CD4-positive, alpha-beta T cell treated with Interleukin-15 for 1 hour (primary cell): ENCODE measurements at places on chromosomes 2 and 18.
A peak's percentile ranks its signal among the peaks of the same experiment; 100 is the strongest.

DNA sequence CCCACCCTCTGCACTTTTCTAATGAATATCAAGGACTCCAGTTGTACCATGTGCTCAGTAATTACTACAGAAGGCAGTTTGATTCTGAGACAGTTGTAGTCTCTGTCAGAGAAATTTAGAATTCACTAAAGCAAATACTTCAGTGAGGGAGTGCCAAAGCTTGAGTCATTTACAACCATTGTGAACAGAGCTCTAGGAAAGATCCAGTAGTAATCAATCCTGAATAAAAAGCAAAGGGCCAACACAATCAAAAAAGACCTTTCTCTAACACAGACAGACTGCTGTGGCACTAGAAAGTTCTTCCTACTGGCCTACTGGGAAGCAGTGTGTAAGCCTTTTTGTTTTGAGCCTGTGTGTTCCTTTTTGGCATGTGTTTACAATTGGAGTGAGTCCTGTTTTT lies 135.6 kb upstream of the UNC80 start:
- DNase-seq, result no peak

GRCh38 chr18:28132084-28132483 lies 44.8 kb downstream of the CDH2 start:
- no peak for DNase-seq

DNA sequence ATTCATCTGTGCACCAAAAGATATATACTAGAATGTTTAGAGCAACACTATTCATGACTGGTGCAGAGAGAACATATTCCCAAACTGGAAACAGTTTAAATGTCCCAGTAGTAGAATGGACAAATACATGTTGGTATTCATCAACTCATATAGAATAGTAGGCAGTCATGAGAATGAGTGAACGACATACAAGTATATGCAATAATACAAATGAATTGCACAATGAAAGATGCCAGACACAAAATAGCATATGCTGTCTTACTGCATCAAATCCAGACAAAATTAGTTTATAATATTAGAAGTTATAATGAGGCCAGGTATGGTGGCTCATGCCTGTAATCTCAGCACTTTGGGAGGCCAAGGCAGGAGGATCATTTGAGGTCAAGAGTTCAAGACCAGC lies 8.3 kb upstream of the PRKAG3 start:
- DNase-seq, result no peak

DNA sequence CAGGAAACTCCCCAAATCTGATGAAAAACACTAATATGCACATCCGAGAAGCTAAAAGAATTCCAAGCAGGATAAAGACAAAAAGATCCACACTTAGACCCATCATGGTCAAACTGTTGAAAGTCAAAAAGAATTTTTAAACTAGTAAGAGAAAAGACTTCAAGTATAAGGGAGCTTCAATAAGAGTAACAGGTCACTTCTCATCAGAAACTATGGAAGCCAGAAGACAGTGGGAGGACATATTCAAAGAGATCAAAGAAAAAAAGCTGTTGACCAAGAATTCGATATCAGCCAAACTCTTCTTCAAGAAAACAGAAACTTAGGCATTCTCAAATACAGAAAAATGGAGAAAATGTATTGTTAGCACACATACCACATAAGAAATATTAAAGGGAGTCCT lies 50.4 kb downstream of the ZC3H8 start:
- no peak for DNase-seq

DNA sequence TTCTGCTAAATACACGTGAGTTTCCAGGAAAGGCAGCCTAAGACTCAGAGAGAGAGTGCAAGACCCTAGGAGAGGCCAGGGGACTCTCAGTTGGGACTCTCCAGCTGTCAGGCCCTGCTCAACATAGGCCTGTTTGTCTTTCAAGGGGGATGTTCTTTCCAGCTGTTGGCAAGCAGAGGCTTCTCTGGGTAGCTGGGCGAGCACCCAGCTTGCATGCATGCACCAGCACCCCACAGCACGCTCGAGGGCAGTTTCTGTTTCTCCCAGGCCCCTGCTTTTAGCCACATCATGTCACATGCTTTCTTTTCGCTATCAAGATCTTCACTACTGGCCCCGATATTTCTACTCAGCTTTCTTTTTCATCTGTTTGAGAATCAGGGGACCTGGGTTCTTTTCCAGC lies 479.3 kb upstream of the HS6ST1 start:
- no peak for DNase-seq

- DNase-seq, result no peak
These were observed 889 bp downstream of the ZC3H15 start for GRCh38 chr2:186486651-186487647.

- no peak for DNase-seq
These were observed 23.1 kb downstream of the DDX1 start for GRCh38 chr2:15614545-15615300.

DNA sequence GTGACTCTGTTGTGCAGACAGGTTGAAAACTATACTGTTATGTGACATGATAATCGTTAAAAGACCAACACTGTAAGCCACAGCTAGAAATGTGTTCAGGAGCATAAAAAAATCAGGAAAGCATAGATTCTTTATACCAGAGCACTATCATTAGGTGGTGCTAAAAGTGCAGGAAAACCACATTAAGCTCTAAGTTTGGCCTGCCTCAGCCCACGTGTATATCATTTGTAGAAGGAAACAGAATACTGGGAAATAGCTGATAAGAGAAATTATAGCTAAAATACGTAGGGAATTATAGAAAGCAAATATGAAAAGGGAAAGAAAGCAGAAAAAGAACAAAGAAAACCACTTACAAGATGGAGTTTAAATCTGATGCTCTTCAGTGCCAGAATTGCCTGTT lies 26.5 kb upstream of the C2orf74 start:
- DNase-seq, result no peak

DNA sequence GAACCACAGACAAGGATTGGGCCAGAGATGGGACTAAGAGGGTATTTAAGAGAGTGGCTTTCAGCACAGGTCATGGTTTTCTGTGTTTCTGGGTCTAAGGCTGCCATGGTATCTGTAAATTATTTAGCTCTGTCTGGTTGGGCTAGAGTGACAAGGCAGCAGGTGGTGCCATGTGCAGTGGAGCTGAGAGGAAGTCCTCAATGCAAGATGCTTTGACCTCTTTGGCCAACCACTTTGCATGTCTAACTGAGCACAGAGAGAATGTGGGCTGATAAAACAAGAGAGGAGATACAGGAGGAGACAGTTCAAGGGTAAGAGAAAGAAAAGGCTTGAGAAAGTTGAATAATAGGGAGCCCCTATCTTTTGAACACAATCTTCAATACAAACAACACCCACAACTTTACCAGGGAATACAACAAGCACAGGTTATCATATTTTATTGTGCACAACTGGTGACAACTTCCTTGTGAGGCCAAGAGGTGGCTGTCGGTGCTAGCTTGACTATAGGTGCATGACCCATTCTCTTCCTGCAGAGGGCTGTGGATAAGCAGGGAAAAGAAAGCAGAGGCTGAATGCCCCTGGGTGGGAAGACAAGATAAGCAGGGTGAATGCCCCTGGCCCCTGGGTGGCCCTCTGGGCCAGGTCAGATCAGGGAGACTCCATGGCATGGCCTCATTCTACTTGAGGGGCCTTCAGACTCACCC lies 12.3 kb downstream of the FLACC1 start:
- no peak for DNase-seq

- peak; percentile 30 for DNase-seq
These were observed 105.5 kb downstream of the ZEB2 start for GRCh38 chr2:144414324-144414845.

GRCh38 chr2:127884436-127884835 lies 1.3 kb downstream of the AMMECR1L start:
- no peak for DNase-seq

- no peak for DNase-seq
These were observed 445.0 kb downstream of the XIRP2 start for GRCh38 chr2:167333245-167333644.

- DNase-seq, result no peak
These were observed 4.3 kb downstream of the UGT1A9 start for GRCh38 chr2:233676046-233676445.

- DNase-seq, result no peak
These were observed 148.2 kb upstream of the GLI2 start for GRCh38 chr2:120587279-120587996.

DNA sequence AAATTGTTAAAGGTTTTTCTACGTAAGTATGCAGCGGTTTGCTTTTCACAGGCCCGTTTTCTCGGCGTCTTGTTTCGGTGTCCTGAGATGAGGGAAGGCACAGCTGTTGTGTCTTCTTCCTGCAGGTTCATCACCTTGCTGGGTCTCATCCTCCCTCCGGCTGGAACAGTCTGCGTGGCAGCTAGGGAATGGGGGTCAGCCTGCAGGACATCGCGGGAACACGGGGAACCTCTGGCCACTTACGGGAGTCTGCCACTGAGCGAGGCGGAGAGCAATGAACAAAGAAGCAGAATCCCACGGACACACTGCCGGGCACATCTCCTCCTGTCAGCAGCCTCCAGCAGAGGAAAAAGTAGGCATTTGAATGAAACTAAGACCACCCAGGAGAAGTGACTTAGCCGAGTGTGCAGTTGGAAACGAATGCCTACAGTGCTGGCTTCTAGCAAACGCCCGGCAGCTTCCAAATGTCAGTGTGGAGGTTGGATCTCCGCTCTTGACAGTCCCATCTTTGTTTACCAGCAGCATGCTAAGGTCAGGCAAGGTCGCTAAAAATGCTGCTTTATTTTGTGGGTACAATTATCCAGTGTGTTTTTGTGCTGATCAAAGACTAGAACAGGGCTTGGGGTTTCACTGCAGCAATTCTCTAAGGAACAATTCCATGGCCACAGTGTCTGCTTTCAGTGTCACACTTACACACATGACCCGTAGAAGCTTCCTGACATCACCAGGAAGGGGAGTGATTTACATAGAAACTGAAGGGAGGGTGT lies 109.8 kb upstream of the SEC11C start:
- no peak for DNase-seq

DNA sequence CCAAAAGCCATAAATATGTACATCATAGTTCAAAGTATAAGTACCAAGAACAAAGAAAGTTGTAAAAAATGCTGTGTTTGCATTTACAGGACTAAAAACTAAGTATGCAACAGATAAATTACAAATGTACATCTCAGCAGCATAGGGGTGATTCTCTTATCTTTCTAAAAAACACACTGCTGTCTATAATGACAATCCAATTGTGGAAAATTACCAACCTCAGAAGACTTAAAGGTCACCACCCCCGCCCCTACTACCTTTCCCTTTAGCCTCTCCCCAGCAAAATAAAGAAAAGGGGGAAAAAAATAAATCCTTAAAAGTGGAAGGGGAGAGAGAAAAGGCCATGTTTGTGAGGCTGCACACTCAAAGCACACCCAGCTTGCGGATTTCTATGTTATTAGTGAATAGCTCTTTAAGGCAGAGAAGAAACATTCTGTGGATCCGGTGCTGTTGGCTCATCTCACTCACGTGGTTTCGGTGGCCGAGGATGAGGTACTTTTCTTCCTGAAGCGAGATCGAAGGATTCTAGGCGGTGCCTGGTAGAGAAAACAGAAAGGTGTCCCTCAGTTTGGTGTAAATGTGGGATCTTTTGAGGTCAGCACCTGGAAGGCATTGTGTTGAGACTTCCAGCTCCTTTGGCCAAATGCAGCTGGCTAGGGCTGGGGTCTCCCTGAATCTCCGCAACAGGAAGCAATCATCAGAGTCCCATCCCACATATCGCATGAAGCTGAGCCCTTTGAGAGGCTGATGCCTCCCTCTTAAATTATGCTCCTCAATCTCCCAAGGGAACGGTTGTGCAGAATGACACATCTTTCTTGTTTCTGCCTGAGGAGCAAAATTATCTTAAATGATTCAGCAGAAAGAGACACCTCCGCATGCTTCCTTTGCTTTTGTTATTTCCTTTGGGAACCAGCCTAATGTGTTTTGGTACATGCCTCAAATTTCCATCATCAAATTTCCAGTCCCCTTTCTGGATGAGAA lies 17.6 kb downstream of the MRPL35 start:
- DNase-seq, result no peak

DNA sequence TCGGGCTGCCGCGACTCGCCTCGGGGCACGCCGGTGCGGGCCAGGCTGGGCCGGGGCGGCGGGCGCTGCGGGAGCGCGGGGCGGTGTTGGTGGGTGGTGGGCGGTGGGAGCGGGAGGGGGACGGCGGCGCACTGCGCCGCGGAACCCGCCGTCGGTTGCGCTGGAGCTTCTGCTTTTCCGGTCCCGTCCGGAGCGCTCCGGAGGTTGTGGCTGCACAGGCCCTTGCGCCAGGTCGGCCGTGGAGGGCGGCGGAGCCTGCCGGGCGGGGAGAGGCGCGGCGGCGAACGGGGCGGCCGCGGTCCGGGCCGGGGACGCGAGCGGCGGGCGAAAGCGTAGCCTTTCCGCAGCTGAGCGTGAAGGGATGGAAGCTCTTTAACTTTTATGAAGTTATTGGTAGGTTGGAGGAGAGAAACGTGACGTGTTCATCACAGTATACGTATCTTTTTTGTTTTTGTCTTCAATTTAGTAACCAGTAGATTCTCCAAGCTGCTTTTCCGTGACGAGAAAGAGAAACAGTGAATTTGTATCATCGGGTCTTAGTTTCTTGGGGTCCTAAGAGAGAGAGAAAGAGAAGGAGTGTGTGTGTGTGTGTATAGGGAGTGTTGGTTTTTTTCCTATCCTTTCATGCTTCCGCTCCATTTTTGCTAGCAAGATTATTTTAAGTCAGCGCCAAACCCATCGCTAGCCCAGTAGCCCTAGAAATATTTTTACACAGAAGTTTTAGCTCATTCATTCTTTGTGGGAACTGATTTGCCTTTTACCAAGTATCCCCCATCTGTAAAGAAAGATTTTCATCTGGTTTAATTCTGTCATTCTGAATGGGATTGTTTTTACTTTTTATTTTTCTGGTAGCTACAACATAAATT lies 535 bp downstream of the ATG4B start:
- DNase-seq, result no peak

DNA sequence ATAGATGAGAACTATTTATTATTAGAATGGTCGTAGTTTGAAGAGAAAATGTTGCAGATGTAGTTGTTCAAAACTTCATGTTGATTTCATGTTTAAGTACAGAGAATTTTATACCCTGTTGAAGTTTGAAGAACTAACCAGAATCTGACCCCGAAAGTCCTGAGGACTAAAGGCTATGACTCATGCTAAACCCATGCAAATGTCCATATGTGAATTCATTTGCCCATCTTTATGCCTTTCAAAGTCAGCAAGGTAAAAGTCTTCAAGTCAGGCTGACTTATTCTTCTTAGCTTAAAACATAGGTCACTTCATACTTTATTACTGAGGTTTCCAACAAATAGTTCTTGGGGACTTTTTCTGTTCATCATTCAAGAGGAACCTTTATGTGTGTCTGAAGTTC lies 185.5 kb downstream of the CCDC85A start:
- DNase-seq, result no peak

GRCh38 chr2:67499989-67500388 lies 102.9 kb downstream of the ETAA1 start:
- no peak for DNase-seq

DNA sequence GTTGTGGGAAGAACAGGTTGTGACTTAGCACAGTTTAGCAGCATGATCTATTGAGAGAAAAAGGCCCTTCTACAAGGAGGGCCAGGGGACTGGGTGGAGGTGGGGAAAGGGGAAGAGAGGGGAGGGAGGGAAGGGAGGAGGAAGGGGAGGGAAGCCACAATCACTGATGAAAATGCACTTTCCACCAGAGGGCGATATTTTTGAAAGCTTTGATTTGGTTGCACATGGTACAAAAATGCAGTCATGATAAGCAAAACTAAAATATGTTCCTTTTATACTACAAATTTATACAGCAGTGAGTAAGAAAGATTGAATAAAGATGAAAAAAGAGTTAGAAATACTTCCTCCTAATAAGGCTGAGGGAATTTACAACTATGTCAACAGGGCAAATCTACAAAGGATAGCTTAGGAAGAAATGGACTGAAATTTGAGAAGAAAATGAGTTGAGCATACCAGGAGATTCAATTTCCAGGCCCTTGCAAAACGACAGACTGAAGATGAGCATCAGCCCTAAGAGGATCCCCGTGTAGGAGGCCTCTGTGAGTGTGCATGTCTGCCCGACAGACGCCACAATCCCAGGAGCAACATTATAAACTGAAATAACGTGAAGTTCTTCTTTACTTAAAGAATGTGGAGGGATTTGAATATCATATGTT lies 17.2 kb downstream of the SH3YL1 start:
- no peak for DNase-seq
